Activated T-helper 1 cell treated with anti-CD3 and anti-CD28 coated beads, Interleukin-2, amount 50 U/mL, for 16 hours (primary cell): ENCODE measurements at places on chromosomes 1 and 21.

DNA sequence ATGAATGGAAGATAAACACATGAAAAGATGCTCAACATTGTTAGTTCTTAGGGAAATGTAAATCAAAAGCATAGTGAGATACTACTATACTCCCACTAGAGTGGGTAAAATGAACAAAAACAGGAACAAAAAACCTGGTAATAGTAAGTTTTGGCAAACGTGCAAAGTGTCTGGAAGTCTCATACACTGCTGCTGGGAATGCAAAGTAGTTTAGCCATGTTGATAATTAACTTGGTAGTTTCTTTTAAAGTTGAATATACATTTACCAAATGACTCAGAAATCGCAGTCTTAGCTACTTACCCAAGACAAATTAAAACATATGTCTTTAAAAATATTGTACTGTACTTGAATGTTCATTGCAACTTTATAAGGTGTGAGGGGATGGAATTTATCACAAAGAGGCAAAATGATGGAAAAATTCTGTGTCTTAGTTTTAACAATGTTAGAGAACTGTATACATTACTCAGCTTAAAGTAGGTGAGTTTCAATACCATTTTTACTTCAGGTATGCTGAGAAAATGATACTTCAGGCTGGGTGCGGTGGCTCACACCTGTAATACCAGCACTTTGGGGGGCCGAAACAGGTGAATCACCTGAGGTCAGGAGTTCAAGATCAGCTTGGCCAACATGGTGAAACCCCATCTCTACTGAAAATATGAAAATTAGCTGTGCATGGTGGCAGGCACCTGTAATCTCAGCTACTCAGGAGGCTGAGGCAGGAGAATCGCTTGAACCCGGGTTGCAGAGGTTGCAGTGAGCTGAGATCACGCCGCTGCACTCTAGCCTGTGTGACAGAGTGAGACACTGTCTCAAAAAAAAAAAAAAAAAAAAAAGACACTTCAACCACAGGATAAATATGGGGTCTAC is 102.3 kb downstream of the PDE4B start:
- no peak for DNase-seq

DNA sequence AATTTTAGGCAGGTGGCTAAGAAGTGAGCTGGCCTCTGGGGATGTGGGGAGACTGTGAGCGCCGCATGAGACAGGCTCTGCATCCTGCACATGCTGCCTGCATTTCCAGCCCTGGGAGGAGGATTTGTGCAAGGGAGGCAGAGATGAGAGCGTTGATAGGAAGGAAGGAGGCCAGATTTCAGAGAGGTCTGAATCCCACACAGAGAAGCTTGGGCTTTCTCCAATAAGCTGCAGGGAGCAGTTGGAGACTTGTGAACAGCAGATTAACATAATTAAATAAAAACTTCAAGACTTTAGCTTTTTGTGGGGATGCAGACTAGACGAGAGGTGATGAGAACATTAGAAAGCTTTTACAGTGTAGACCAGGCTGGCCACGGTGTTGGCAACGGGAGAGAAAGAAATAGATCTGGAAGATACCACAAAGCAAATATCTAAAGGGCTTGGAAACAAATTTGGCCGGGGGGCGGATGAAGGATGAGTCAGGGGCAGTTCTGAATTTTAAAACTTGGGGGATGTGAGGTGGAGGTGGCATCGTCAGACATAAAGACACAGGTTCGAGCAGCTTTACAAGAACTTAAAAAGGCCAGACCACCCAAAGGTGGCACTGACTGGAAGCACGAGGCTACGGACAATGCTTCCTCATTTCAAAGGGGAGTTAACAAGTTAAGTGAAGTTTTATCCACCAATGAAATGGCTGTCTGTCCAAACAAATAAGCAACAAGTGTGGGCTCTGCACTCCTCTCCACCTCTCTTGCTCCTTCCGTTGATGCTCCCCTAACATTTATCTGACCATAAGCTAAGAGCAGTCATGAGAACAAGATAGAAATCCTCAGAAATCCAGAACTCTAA is 57.0 kb downstream of the HIVEP3 start:
- DNase-seq, result no peak

- DNase-seq, result peak; percentile 20
Measured at GRCh38 chr1:26677306-26678115, 18.3 kb upstream of the ARID1A start.

DNA sequence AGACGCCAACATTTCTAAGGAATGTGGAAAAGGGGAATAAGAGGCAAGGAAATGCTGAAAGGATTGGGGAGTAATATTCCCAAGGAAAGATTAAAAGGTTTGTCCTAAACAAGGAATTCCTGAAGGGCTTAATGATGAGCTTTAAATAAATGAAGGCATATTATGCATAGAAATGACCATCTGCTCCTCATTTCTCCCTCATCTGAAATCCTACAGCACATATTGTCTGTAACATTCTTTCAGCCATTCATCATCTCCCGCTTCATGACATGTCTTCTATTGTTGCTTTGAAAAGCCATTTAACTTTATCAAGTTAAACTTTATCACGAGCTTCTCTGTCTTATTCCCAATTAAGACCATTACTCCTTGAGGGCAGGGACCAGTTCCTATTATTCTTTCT is 608.7 kb upstream of the PLXNA2 start:
- DNase-seq, result no peak

DNA sequence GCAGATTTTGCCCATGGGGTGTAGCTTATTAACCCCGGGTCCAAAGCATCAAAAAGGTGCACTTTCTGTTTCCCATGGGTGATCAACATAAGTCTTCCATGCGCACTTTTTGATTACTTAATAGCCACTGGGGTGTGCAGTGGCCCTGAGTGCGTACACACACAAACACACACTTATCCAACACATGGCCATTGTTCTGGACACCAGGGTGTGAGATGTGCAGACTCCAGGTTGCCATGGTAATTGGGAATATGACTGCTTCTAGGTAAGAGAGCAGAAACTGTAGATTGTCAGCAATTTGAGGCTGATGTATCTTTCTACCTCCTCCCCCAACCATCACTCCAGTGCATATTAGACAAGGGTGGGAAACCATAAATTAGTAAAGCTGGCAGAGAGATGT is 68.8 kb downstream of the MAB21L3 start:
- DNase-seq, result no peak

DNA sequence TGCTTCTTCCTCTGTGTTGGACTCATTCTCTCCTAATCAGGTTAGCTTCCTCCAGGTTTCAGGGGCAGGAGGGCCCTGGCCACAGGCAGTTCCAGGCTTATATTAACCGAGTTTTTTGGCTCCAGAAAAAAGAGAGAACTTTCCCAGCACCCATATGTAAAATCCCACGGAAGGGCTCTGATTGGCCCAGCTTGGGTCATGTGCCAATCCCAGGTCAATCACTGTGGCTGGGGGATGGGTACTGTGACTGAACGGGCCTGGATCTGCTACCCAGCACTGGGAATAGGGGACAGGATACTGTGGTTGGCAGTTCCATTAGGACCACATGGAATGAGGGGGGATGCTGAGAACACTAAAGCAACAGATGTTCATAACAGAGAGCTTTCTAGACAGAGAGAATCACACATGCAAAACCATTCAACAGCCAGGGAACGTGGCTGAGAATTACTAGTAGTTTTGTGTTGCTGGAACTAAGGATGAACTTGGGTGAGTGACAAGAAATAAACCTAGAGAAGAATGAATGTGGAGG is 51.1 kb upstream of the NEK2 start:
- DNase-seq, result no peak

DNA sequence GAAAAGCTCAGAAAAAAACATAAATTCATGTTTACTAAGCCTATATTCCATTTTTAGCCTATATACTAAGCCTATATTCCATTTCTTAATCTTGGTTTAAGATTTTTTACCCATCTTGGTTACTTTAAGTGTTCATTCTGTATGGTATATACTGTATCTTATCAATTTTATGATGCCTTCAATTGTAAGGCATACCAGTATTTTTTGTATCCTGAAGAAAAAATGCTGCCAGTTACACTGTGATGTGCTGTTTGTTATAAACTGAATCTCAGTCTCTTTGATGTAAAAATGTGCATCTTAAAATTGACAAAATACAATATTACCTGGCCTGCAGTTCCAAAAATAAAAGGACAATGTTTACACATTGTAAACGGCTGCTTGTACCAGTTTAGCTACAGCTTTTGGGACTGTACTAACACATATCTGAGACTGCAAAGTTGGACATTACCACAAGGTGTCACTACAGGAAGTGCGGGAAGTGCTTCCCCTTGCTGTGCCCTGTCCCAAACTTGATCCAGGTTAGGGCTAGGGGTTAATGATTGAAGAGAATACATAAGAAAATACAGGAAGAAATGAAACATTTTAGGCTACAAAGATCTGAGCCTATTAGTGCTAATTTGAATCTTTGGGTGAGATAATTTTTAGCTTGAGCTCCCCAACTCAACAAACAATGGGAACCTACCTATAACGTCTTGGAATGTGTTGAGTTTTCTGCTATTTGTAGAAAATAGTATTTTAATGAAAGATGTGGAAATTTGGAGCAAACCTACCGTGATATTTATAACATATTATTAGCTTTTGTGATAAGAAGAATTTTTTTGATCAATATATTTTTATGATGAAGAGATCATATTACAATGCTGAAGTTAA is 108.9 kb downstream of the LBR start:
- DNase-seq, result no peak

DNA sequence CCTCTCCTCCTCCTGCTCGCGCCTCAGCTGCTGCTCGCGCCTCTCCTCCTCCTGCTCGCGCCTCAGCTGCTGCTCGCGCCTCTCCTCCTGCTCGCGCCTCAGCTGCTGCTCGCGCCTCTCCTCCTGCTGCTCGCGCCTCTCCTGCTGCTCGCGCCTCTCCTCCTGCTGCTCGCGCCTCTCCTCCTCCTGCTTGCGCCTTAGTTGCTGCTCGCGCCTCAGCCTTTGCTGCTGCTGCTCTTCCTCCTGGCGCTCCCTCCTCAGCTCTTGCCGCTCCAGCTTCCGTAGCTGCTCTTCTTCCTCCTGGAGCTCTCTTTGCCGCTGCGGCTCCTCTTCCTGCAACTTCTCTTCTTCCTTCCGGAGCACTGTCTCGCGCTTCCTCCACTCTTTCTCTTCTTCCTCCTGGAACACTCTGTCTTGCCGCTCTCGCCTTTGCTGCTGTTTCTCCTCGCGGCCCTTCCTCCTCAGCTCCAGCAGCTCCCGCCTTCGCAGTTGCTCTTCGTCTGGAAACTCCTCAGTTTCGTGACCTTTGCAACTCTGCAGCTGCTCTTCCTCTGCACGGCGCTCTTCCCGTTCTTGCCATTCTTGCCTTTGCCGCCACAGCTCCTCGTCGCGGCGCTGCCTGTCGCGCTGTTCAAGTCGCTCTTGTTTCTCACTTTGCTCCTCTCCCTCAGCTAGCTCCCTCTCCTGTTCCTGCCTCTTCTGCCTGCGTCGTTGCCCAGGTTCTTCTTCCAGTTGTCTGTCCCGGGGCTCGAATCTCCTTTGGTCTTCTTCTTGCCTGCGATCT is 3.0 kb downstream of the TCHH start:
- DNase-seq, result no peak

DNA sequence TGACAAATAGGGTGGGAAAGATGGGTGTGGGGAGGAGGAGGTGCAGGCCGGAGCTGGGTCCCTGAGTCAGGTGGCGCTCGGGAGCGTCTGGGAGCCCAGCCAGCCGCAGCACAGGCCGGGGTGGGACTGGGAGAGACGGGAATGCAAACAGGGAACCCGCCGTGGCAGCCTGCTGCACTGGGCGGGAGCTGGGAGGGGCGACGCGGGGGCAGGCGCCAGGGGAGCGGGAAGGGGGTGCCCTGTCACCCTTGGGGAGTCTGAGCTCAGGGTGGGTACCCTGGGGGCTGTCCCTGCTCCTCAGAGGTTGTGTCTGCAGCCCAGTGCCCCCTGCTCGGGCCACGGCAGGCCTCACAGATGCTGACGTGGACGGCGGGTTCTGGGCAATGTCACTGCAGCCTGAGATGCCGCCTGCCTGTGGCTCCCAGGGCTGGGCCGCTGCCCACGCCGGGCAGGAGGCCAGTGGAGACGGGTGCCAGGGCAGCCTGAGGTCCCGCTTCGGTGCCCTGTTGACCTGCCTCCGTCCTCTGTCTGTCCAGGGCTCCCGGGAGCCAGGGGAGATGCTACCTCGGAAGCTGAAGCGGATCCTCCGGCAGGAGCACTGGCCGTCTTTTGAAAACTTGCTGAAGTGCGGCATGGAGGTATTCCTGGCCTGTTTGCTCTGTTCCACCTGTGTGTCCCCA is 16.6 kb upstream of the LRRC3 start:
- DNase-seq, result no peak

DNA sequence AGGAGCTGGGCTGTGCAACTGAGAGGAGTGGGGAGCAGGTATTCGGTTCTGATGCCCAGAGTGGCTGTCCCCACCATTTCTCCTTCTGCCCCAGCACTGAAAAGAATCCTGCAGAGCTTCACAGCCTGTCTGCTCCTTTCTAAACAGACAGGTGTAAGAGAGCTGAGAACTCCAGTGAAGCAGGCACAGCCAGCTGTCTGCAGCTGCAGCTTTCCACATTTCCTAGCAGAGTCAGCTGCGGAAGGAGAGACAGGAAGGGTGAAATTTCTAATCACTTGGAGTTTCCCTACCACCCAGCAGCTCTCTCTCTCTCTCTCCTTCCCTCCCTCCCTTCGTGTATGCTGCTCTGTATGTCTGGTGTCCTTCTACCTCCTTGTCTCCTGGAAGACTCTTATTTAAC is 40.5 kb upstream of the GJB5 start:
- no peak for DNase-seq

- no peak for DNase-seq
Measured at GRCh38 chr21:16113052-16113715, 383.4 kb downstream of the USP25 start.

GRCh38 chr1:203656796-203657747 is 30.4 kb downstream of the ATP2B4 start:
- DNase-seq, result no peak

DNA sequence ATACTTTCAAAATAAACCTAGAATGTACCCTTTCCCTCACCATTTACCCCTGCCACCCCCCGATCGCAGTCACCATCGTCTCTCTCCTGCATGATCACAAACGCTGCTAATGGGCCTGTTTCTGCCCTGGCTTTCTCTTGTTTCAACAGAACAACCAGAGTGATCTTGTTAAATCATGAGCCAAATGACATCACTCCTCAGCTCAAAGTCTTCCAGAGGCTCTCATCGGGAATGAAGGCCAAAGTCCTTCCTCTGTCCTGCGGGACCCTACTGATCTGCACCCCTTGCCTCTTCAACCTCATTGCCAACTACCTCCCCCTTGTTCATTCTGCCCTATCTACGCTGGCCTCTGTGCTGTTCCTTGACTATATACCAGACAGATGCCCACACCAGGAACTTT is 39.4 kb upstream of the PTGFRN start:
- DNase-seq, result no peak

DNA sequence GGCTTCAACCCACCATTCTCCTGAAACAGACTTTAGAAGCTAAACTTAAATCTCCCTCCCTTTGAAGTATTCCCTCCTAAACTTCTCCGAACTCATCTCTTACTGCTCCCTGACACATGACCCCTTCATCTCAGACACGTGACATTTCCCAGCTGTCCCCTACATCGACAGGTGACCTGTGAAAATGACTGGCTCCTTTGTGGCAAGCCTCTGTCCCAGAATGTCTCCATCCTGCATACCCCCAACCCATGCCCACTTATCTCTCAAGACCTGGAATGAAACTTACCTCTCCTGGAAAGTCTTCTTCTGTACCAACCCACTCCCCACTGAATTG is 4.2 kb downstream of the FMOD start:
- no peak for DNase-seq

- DNase-seq, result no peak
Measured at GRCh38 chr1:26537951-26538352, 8.4 kb downstream of the RPS6KA1 start.

GRCh38 chr1:44605914-44606615 is 68.2 kb downstream of the TMEM53 start:
- no peak for DNase-seq

- DNase-seq, result no peak
Measured at GRCh38 chr1:167471568-167471967, 46.8 kb downstream of the CD247 start.

GRCh38 chr1:161733526-161733925 is 12.2 kb downstream of the FCRLB start:
- DNase-seq, result no peak
